ENCODE measurements at places on chromosomes 13 and 19.

- DNase-seq, result no peak
These were observed 47.6 kb upstream of the MAP3K10 start for GRCh38 chr19:40143612-40144011.

DNA sequence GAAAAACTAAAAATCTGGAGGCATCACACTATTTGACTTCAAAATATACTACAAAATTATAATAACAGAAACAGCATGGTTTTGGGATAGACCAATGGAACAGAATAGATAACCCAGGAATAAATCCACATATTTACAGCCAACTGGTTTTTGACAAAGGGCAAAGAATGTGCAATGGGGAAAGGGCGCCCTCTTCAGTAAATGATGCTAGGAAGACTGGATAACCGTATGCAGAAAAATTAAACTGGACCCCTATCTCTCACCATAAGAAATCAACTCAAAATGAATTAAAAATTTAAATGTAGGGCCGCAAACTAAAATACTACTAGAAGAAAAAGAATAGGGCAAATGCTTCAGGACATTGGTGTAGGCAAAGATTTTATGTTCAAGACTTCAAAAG lies 440.5 kb upstream of the SGCG start:
- DNase-seq, result no peak

DNA sequence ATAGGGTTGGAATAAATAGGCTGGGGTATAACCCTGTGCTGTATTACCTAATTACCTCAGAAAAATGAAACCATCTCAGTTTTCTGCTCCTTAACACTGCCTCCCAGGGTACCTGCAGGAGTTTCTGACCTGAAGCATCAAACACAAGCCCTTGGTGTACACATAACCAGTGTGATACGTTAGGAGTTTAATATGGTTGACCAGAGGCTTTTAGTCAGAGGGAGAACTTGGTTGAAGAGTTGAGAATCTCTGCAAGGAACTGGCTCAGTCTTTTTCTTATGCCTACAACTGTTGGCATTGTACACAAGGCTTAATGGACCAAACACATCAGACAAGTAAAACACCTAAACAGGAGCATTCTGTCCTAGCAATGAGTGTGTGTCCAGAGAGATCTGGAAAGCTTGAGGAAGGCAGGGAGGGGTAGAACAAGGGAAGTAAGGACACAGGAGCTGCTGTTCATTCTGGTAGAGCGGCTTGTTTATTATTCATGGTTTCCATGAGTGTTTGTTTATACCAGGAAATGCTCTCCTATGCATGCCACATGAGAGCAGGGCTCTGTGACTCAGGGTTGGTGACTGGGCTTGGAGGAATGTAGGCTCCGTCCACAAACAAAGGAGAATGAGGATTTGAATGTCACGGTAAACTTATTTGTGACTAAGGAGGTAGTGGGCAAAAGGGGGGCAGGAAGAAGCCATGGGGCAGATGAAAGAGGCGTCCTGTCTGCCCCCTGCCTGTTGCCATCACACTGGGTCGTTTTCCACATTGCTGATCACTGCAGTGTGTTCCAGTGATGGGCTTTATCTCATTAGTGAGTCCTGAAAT lies 11.9 kb upstream of the SPATA13 start:
- no peak for DNase-seq

- no peak for DNase-seq
These were observed 3.7 kb upstream of the CSNK1A1L start for GRCh38 chr13:37109051-37109678.

DNA sequence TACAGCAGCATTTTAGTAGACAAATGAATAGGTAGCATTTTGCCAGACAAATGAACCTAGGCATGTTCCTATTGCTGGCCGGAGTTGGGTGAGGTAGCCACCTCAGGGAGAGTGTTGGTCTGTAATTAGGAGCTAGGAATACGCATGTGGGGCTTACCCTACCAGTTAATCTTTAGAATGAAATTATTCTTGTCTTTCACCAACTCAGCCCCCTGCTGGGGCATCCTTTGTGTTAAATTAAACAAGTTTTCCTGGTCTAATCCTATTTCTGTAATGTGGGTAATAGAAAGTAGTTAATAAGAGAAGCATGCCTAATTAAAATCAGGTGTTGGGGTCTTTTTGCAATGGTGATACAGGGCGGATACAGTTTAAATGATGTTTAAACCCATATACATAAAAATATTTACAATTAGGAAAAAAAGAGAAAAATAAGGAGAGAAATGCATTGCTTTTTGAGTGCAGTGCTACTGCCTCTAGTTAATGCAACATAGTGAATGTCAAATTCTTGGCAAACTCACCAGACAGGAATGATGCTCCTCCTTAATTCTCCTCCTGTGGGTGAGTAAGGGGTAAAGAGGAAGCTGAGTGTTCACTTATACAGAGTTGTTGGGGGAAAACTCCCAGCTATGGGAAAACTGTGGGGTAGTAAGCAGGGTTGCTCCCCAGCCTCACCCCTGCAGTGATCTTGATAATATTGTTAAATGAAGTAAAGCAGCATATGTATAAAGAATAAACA lies 276.4 kb upstream of the EDNRB start:
- no peak for DNase-seq

- DNase-seq, result peak; percentile 88
These were observed at the start of gene RGCC for GRCh38 chr13:41456768-41457588. Gene RGCC (plus strand): TSS chr13:41457550. CDS start chr13:41457708, 158 bp downstream.

GRCh38 chr13:53017433-53017970 lies 11.1 kb upstream of the OLFM4 start:
- DNase-seq, result no peak

DNA sequence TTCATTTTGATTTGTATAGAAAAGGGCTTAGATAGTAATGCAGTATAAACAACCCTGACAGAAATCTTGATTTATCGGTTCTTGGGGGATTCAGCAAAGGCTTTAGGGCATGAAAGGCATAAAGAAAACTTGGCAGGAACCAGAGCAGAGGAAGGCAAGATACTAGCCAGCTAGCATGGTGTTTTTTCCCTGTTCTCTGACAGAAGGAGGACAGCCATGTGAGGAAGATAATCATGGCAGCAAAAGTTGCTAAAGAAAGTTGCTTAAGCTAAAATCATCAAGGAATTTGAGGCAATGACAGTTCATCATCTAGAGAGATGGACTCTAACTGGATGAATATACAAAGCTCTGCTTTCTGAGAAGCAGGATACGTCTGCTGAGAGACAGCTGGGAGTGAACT lies 294.1 kb downstream of the KCNRG start:
- no peak for DNase-seq

DNA sequence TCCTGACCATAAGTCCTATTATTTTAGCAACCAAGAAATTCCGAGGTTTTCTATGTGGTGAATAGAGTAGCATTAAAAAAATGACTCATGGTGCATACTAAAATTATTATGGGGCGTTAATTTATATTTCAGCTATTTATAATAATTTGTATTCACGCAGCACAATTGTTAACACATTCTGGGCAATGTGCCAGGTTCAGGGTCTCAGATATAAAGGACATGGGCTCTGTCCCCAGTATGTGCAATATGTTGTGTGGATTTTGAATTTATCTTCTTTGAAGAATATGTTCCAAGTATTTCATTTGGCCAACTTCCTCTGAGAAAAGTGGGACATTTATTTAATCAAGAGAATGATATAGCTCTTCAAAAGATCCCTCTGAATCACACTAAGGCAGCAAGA lies 1434.7 kb upstream of the PRR20A start:
- DNase-seq, result no peak

GRCh38 chr13:97017322-97017721 lies 23.0 kb upstream of the OXGR1 start:
- DNase-seq, result no peak

GRCh38 chr13:109743706-109744453 lies 42.5 kb downstream of the IRS2 start:
- DNase-seq, result no peak

DNA sequence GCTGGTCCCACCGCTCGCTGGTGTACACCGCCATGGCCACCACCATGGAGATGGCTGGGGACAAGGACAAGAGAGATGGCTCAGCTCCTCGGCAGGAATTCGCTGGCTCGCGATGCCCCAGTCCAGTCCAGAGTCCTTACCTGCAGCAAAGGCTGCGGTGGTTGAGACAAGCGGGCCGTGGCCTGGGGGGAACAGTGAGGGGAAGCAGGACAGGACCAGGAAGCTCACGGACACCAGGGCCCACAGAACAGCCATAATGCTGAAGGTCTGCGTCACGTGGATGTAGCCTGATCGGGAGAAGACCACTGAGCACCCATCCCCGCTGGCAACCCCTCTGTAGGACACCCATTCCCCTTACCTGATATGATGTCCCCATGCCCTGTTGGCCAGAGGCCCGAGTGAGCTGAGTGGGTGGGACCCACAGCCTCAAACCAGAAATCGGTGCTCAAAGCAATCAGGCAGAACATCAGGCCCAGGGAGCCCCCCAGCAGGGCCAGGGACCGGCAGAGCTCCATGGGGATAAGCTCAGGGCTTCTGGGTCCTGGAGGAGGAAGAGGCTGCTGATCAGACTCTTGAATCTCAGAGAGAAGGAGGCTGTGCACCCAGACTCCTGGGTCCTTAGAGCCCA lies 319 bp downstream of the NKG7 start:
- DNase-seq, result no peak

GRCh38 chr13:78601874-78602560 lies 1.3 kb downstream of the POU4F1 start:
- no peak for DNase-seq

- no peak for DNase-seq
These were observed 124.7 kb upstream of the RNF113B start for GRCh38 chr13:98301721-98302120.

DNA sequence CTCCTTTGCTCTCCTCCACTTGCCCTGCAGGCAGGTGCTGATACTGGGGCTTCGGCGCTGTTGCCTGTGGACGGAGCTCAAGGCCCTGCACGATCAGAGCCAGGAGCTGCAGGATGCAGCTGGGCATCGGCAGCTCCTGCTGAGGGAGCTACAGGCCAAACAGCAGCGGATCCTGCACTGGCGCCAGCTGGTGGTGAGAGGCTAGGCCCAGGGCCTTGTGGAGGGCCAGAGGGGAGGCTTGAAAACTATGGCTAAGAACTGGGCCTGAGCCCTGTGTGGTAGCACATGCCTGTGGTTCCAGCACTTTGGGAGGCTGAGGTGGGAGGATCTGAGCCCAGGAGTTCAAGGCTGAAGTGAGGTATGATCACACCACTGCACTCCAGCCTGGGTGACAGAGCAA lies 6.3 kb downstream of the HAUS5 start:
- DNase-seq, result no peak

GRCh38 chr13:103224804-103225203 lies 158.6 kb upstream of the SLC10A2 start:
- no peak for DNase-seq

DNA sequence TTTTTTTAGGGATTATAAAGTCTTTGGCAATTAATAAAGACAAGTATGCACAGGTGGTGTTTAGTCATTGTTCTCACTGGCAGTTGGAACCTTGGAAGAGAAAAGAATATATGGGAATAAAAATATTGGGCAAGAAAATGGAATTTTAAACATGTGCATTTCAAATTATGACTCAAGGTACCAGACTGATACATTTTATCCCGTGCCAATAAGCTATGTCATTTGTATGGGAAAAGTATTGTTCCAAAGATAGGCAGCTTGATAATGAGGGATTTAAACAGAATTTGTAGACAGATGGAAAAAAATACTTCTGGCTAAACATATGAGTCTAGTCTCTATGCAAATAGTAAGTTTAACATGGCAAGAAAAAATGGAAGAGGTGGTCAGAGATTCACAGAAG lies 169.5 kb upstream of the UFM1 start:
- DNase-seq, result no peak

DNA sequence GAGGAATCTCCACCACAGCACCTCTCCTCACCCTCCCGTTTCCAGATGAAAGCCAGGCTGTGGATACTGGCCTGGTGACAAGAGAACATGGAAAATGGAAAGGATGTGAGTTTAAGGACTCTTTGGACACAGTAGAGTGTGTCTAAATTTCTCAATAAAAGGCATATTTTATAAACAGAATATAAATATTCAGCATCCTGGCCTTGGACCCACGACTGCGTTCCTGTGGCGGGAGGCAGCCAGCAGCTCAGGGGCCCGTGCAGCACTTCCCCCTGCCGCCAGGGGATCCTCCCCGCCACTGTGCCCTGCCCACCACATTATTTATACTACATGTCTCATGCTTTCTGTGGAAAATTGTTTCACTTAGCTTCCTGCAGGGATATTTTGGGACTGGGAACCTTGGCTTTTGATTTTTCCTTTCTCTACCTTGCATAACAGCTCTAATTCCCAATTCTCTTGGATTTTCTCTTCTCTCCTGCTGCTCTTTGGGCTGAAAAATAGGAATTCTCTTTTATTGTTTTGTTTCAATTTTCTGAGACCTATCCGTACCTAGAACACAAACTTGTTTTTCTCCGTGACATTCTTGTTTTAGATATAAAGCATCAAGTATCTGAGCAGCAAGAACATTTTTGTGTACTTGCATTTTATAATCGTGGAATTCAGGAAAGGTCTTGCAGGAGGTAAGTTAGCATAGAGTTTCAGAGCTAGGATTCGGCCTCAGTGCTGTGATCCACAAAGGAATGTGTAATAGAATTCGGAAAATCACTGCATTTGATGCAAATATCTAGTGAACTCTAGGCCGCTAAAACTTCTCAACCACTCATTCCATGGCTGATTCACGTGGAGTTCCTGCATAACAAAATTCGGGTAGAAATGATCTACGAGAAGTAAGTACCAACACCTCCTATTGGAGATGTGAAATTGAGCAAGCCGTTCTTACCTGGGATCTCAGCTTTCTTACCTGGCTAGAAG lies 107.7 kb upstream of the SPATA13 start:
- DNase-seq, result no peak

- no peak for DNase-seq
These were observed 66.7 kb upstream of the LRCH1 start for GRCh38 chr13:46486270-46486669.

DNA sequence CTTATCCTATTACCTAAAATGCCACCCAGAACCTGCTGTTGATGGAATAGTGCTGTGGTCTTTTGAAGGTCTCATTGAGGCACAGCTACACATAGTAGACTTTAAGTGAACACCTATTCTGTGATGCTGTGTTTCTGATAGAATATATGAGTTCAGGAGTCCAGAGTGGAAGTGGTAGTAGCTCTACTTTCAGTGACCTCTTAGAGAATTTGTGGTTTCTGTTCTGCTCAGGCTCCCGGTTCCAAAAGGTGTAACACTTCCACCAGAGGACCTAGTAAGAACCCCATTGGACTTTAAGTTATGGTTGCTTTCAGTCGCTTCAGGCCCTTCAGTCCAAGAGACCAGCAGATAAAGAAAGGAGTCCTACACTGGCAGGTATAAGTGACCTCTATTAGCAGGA lies 11.4 kb upstream of the MYCBP2 start:
- DNase-seq, result no peak

DNA sequence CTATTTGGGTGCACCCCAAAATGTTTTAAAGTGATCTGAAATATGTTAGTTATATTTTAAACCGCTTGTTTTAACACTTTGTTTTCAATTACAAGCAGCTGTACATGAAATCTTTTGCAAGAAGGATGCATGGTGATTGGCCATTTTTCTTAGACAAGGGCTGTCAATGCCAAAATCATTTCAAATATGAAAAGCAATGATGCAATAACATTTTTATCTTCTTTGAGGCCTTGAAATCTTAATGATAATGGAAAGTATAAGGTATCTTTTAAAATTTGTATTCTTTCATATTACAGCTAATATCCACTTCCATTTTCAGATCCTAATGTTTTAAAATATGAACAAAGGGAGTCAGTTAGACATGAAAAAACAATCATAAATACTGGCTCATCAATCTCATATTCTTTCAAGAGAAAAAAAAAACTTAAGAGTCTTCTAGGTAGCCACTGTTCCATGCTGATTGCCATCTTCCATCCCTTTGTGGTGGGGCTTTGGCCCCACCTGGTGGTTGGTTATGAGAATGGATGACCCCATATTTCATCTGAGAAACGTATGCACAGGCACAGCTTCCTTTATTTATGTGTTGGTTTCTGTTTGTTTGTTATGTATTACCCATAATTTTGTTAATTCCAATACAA lies 330.3 kb upstream of the MIR17HG start:
- peak; percentile 7 for DNase-seq

- DNase-seq, result no peak
These were observed 365.5 kb downstream of the UQCRFS1 start for GRCh38 chr19:28847468-28847867.

Measured in stimulated activated CD4-positive, alpha-beta T cell treated with anti-CD3 and anti-CD28 coated beads, Interleukin-15, amount 100 ng/mL, for 48 hours (primary cell).